ENCODE measurements at places on chromosomes 1 and 21.

- DNase-seq: no peak
Observed at GRCh38 chr1:2598329-2598931, 11.9 kb downstream of the PRXL2B start.

DNA sequence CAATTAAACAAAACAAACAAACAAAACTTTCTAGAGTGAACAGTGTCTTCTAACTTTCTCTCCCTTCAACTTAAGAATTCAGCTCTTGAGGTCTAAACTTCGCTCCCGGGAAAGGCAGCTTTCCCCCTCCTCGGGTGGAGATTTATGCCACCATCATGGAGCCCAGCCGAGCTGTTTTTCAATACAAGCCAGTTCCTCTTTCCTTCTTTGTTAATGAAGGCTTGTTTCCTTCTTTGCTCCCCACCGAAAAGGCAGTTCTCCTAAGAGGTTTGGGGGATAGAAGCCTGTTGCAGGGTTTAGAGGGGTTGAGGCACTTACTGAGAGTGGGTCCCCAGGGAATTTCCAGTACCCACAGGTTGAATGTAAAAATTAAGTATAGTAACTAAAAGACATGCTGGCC lies 26.5 kb downstream of the OLIG1 start:
- no peak for DNase-seq

DNA sequence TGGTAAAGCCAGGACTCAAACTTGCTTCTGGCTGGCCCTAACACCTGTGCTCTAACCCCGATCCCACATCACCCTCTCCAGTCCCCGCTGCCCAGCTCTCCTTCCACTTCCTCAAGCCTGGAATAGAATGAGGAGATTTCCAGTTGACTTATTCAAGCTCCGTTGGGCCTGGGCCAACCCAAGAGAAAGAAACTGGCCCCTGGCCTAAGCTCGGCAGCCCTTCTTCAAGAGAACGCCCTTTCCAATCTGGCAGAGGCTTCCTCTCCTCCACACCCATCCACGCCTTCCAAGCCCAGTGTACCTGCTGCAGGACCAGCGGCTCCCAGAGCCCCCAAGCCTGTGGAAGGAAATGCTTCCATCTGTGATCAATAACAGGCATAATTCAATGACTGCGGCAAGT lies 51.9 kb downstream of the LRRN2 start:
- no peak for DNase-seq

- DNase-seq: no peak
Observed at GRCh38 chr21:42041711-42042110, 29.4 kb upstream of the UMODL1 start.

All from GM04503 (cell line).